ACHN (cell line): ENCODE measurements at places on chromosomes 5 and 9.

DNA sequence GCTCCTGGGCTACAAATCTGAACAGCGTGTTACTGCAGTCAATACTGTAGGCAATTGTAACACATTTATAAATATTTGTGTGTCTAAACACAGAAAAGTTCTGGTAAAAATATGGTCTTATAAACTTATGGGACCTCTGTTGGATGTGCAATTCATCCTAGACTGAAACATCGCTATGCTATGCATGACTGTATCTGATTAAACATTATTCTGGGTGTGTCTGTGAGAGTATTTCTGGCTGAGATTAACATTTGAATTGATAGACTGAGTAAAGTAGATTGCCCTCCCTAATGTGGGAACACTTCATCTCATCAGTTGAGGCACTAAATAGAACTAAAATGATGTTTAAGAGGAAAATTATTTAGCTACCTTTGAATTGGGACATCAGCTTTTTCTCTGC is 24.3 kb upstream of the PRDM9 start:
- DNase-seq = no peak

- DNase-seq = no peak
Measured at GRCh38 chr5:139138109-139138508, 60.1 kb downstream of the SIL1 start.

DNA sequence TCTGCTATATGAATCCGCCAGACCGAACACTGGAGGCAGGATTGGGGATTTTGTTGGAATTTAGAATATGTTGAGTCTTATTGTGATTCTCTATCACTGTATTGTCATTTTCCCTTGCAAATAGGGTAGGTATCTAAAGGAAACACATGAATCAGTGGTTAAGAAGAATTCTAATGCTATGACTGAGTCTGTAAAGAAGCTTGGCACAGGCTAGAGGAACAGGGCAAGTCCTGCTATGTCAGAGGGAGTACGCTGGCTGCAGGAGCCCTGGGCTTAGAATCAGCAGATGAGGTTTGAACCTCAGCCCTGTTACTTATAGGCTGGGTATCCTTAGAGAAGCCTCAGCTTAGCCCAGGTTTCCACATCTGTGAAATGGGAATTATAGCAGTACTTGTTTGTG is 198.1 kb downstream of the NR3C1 start:
- peak; percentile 41 for DNase-seq

DNA sequence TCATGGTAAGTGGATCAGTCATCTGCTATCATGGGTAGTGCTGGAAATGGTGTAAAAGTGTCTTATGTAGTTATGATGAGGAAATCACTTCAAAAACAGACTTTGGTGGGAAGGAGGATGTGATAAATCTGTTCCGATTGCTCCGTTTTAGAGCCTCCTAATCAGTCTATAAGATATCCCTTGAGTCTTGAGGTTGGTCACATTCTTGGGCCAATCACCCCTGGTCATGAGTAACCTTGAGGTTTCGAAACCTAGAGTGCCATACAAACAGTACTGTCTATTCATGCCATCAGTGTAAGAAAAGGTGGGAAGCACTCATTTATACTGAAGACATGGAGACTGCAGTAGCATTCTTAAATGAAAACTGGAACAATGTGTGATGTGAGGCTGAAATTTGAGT is 45.8 kb downstream of the LRRTM2 start:
- DNase-seq = no peak

DNA sequence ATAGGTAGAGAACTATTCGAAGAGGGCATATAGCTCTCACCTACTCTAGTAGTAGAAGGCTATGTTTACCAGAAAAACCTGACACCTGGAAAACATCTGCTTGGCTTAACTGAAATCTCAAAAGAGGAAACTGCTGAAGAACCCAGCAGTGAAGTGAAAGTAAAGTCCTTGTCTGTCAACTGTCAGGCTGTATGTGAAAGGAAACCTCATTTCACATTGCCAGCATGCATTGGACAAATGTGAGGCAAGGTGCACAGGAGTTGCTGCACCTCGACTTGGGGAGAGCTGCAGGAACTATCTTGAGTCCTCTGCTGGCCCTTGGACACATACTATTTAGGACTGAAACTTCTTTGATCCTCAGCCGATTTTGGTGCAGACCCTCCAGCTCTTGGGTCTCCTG is 53.3 kb downstream of the NREP start:
- DNase-seq = no peak

GRCh38 chr9:99069546-99069945 is 35.4 kb upstream of the TGFBR1 start:
- no peak for DNase-seq

DNA sequence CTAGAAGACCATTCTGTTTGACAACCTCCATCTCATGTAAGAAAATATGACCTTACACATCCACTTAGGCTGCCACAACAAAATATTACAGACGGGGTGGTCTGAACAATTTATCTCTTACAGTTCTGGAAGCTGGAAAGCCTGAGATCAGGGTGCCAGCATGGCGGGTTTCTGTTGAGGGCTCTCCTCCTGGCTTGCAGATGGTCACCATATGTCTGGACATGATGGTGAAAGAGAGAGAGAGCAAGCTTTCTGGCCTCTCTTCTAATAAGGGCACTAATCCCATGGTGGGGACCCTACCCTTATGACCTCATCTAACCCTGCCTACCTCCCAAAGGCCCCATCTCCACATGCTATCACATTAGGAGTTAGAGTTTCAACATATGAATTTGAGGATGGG is 66.0 kb downstream of the AMBP start:
- DNase-seq = no peak

- no peak for DNase-seq
Measured at GRCh38 chr5:113188436-113188835, 211.8 kb downstream of the DCP2 start.

DNA sequence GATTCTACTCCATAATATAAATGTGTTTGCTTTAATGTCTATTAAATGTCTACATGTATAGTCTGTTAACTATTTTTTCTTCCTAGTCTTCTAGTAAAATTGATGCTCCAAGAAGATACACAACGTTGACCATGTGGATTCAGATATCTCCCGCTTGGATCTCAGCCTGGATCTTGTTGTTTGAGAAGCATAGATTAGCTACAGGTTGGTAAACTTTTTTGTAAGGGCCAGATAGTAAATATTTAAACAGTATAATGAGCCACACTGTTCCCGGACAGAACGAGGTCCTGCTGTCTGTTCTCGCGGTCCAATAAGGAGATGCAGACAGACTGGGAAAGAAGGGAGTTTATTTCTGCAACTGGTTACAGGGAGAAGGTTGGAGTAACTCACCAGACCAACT is 86.2 kb upstream of the IL12B start:
- DNase-seq = no peak

GRCh38 chr9:71733176-71733575 is 35.1 kb downstream of the CEMIP2 start:
- DNase-seq = no peak

GRCh38 chr5:158392753-158393152 is 533.8 kb upstream of the CLINT1 start:
- DNase-seq = no peak

- no peak for DNase-seq
Measured at GRCh38 chr5:160456480-160457177, 35.0 kb downstream of the PTTG1 start.

GRCh38 chr9:11257992-11258391 is 645.2 kb upstream of the PTPRD start:
- DNase-seq = no peak

DNA sequence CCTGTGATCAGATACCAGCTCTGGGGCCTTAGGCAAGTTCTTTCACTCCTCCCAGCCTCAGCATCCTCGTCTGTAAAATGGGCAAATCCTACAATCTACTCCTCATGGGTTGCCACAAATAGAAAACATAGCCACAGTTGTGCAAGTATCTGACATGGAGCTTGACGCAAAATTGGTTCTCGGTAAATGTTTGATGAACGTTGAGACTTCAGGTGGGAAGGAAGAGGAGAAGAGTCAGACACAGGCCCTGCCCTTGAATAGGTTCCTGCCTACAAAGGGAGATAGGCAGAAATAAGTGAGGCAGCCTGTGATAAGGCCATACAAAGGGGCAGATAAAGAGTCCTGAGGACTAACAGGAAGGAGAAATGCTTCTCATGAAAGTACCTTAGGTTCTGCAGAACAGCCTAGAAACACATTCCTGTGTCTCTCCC is 26.1 kb upstream of the CPEB4 start:
- no peak for DNase-seq

- DNase-seq = peak; percentile 88
Measured at GRCh38 chr5:172910828-172911627, 48.2 kb upstream of the RPL26L1 start.

GRCh38 chr9:23343226-23343625 is 482.8 kb downstream of the ELAVL2 start:
- no peak for DNase-seq

GRCh38 chr5:39631958-39632357 is 207.2 kb upstream of the DAB2 start:
- DNase-seq = no peak

- no peak for DNase-seq
Measured at GRCh38 chr5:2848619-2849018, 97.1 kb upstream of the IRX2 start.

DNA sequence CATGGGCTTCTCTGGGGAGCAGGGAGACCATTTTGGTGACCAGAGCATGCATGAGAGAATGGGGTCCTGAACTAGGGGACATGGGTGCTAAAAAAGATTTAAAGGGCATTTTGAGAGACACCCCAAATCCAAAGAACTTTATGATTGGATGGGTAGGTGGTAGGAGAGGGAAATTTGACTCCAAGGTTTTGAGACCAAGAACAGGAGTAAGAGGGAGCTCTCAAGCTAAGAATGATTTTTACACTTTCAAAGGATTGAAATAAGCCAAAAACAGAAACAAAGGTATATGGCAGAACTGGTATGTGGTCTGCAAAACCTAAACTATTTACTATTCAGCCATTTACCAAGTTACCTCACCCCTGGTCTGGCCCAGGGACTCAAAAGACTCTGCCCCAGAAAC is 318.2 kb upstream of the CLINT1 start:
- DNase-seq = no peak

- DNase-seq = no peak
Measured at GRCh38 chr5:114238771-114239313, 123.0 kb upstream of the KCNN2 start.

- DNase-seq = no peak
Measured at GRCh38 chr5:155434681-155435080, 421.1 kb downstream of the KIF4B start.

- DNase-seq = no peak
Measured at GRCh38 chr9:6942406-6942805, 184.6 kb downstream of the KDM4C start.

GRCh38 chr9:136662656-136663581 is at the start of gene EGFL7:
TSS of gene EGFL7 (plus strand) at chr9:136662916. CDS start at chr9:136668283, 5,367 bp downstream.
- no peak for DNase-seq

- no peak for DNase-seq
Measured at GRCh38 chr5:40276426-40277102, 403.2 kb upstream of the PTGER4 start.

- DNase-seq = peak; percentile 45
Measured at GRCh38 chr9:70411121-70411929, 3.1 kb downstream of the KLF9 start.

DNA sequence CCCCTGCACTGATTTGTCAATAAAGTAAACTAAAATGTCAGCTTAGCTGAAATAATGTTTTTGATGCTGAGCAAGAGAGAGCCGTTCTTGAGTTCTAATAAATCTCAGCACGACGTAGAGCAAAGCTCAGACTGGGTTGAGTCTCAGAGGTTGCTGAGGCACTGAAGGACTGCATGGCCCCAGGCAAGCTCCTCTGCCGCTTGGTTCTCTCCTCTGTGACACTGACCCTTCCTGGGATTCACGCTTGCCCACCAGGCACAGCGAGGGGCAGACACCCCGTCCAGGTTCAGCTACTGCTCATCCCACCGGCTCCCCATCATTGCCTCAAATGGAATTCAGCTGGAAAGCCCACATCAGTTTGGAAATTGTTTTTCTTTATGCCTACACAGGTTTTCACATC is 129.8 kb downstream of the IRX2 start:
- DNase-seq = no peak

DNA sequence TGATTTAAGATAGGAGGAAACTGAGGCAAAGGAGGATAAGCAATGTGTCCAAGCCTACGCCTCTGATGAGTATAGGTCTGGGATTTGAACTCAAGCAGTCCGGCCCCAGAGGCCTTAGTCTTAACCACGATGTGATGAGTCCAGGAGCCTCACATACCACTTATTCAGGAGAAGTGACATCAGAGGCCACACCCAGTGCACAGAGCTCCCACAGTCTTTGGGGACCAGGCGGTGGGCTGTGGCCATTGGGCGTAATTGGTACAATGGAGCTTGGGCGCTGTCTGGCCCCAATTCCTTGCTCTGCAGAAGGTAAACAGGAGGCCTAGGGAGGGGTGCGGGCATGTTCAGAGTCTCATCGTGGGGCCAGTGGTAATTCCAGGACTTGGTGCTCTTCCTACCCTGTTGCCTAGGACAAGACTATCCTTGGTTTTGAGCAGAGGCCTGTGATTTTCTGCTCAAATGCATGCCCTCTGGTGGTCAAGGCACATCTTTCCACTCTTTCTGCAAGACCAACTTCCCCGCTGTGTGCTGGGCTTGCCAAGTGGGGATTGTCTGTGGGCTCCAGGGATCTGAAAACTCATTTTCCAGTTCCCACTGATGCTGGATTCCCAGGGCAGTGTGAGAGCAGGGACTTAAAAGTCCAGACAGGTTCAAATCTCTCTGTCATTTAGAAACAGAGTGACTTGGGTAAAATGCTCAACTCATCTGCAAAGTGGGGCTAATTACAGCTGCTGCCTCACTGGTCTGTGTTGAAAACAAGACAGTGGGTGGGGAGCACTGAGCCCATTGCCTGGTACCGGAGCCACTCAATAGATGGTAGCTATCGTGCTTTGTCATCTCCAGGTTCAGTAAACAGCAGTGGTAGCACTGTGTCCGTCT is 15.8 kb downstream of the NDST1 start:
- DNase-seq = peak; percentile 56

GRCh38 chr5:106843812-106844416 is 826.8 kb downstream of the EFNA5 start:
- peak; percentile 19 for DNase-seq

- no peak for DNase-seq
Measured at GRCh38 chr5:147831465-147831864, at the start of gene SPINK1. TSS of gene SPINK1 (minus strand) at chr5:147831671. CDS start at chr5:147831577, 94 bp downstream.

- peak; percentile 10 for DNase-seq
Measured at GRCh38 chr5:31036411-31036810, 157.1 kb upstream of the CDH6 start.

GRCh38 chr9:89999534-90000370 is 394.9 kb downstream of the GADD45G start:
- peak; percentile 20 for DNase-seq

- DNase-seq = peak; percentile 42
Measured at GRCh38 chr9:107024193-107024592, 161.2 kb downstream of the ZNF462 start.

GRCh38 chr5:87069974-87070608 is 197.6 kb upstream of the RASA1 start:
- DNase-seq = peak; percentile 69

DNA sequence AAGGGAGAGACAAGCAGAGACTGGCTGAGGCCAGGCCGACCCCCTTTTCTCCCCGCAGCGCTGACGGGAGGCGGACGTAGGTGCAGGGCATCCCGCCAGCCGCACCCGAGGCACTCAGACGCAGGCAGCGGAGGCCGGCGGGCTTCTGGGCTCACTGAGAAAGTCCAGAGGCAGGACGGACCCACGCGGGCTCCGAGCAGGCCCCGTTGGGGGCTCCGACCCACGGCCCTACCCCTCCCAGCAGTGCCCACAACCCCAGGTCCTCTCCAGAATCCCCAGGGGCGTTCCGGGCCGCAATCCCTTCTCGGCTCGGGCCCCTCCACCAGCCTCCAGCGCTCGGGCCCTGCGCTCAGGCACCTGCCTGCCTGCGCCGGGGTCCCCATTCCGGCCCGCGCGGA is 543 bp downstream of the MTMR12 start:
- peak; percentile 63 for DNase-seq
